ENCODE measurements at places on chromosomes 16 and 17. TPM values are rescaled to one million over a fixed set of nuclear protein-coding genes. Genes with fewer than 3 reads are reported as not detected.

The DNAH17 gene
- polyA plus RNA-seq = 3.2 TPM

The CBX1 gene
- polyA plus RNA-seq = 166 TPM

The FTO gene
- 99.6 TPM for polyA plus RNA-seq

The HSPB9 gene
- polyA plus RNA-seq = 0.31 TPM

The SPNS2 gene
- polyA plus RNA-seq = 23.7 TPM

The SEPTIN1 gene
- 3.1 TPM for polyA plus RNA-seq

The RNF151 gene
- polyA plus RNA-seq = 0.17 TPM

The ENPP7 gene
- polyA plus RNA-seq = not detected

The TBC1D3I gene
- polyA plus RNA-seq = not detected

The ZP2 gene
- polyA plus RNA-seq = 2.2 TPM

The PRSS36 gene
- polyA plus RNA-seq = 2.0 TPM

The AATK gene
- polyA plus RNA-seq = 13.3 TPM

The ABCC6 gene
- 13.7 TPM for polyA plus RNA-seq

The ASPHD1 gene
- 0.44 TPM for polyA plus RNA-seq

The ZPBP2 gene
- not detected for polyA plus RNA-seq

The NPIPB9 gene
- 2.4 TPM for polyA plus RNA-seq

The CDH5 gene
- polyA plus RNA-seq = 171 TPM

The CLDN9 gene
- polyA plus RNA-seq = 5.5 TPM

The DNASE1L2 gene
- 1.0 TPM for polyA plus RNA-seq

The CACNA1H gene
- 3.9 TPM for polyA plus RNA-seq

The DNAI2 gene
- polyA plus RNA-seq = 4.1 TPM

The PRR35 gene
- polyA plus RNA-seq = not detected

The SDR42E2 gene
- 0.14 TPM for polyA plus RNA-seq

The ALOX12B gene
- 0.31 TPM for polyA plus RNA-seq

The HBA2 gene
- polyA plus RNA-seq = 5,766 TPM

The NPW gene
- polyA plus RNA-seq = 1.7 TPM

The CCDC43 gene
- 30.0 TPM for polyA plus RNA-seq

The TLCD2 gene
- 8.8 TPM for polyA plus RNA-seq

The PDE6G gene
- 6.3 TPM for polyA plus RNA-seq

The KRTAP4-6 gene
- not detected for polyA plus RNA-seq

The KRT28 gene
- polyA plus RNA-seq = not detected

All from left lung (tissue), 14 donors.